T-helper 9 cell (primary cell): ENCODE measurements at places on chromosomes 5 and 9.

DNA sequence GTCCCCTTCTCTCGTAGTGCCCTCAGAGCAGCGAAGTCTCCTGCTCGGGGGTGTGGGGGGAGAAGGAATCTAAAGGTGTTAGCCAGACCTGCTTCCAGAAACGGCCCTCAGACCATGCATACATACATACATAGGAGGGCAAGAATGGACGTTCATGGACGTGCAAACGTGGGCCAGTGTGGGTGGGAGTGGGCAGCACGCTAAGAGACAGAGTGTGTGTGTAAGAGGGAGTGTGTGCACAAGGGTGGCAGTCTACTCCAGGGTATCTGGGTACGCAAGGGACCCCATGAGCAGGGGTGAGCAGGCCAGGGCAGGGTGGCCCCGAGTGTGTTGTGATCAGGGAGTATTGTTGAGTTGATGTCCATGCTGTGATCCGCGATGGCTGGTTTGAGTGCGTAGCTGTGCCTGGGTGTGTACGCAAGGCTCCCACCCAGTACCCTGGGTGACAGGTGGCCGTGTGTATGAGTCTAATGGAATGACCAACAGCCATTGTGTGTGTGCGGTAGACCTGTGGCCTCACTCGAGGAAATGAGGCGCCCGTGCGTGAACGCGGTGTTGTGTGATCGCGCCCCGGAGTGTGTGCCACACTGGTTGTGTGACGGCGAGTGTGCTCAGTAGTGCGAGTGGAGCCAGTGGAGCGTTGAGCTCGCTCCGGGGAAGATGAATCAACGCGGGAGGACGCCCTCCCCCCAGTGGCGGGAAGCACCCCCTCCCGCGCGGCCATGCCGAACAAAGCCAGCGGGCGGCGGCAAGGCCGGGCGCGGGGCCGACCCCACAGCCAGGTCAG lies 826 bp downstream of the GPRIN1 start:
- no peak for DNase-seq

GRCh38 chr5:84113246-84114105 lies 271.2 kb downstream of the EDIL3 start:
- no peak for DNase-seq

- DNase-seq = no peak
These were observed 5.9 kb downstream of the GDNF start for GRCh38 chr5:37833990-37834389.

DNA sequence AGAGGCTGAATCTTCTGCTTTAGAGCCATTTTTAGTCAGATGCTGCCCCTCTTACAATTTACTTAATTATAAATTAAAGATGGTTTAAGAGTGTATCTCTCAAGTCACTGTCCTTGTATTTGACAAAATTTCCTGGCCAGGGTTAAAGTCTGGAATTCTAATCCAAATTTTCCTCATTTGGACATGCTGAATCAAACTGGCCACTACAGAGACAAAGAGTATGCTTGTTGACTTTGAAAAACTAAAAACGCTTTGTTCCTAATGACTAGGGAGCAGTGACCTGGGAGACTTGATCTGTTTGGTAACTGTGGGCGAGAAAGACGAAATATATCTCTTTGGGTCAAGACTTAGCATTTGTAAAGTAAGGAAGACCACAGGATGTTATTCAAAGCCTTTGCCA lies 303.2 kb downstream of the ZSWIM6 start:
- DNase-seq = no peak

DNA sequence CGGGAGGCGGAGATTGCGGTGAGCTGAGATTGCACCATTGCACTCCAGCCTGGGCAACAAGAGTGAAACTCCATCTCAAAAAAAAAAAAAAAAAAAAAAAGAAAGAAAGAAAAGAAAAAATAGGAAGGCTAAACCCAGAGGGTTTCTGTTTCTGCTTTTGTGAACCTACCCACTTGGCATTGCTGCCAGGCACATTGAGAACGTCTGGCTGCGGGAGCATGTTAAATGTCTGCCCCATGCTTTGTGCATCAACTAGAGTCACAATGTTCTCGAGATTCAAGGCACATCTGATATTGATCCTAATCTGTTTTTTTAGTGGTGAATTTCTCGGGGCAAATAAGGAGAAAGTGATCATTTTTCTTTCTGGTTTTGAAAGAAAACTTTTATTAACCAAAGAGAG lies 2.8 kb downstream of the SLC25A25 start:
- DNase-seq = no peak

DNA sequence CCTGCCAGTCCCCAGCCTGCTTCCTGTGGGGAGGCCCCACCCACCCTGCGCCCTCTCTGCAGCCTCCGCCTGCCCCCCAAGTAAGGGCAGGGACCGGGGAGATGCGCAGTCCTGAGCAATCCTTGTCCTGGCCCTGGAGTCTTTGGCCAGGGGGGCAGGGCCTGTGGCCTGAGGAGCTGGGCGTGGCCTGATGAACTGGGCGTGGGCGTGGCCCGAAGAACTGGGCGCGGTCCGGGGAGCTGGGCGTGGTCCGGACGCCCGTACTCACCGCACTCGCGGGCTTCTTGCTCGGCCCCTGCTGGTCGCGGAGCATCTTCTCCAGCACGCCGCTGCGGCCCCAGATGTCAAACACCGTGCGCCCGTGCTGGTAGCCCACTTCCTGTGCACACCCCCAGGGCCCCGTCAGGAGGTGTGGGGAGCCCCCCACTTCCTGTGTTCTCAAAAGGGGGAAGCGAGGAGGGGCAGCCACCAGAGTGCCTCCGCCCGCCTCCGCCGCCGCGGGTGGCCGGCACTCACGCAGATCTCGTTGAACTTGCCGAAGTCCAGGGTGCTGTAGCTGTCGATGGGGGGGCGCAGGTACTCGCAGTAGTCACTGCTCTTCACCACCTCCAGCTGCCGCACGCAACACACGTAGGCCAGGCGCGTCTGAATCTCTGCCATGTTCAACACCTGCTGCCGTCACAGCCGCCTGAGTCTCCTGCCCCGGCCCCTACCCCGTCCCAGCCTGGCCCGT lies 2.7 kb upstream of the NSMF start:
- peak; percentile 57 for DNase-seq

DNA sequence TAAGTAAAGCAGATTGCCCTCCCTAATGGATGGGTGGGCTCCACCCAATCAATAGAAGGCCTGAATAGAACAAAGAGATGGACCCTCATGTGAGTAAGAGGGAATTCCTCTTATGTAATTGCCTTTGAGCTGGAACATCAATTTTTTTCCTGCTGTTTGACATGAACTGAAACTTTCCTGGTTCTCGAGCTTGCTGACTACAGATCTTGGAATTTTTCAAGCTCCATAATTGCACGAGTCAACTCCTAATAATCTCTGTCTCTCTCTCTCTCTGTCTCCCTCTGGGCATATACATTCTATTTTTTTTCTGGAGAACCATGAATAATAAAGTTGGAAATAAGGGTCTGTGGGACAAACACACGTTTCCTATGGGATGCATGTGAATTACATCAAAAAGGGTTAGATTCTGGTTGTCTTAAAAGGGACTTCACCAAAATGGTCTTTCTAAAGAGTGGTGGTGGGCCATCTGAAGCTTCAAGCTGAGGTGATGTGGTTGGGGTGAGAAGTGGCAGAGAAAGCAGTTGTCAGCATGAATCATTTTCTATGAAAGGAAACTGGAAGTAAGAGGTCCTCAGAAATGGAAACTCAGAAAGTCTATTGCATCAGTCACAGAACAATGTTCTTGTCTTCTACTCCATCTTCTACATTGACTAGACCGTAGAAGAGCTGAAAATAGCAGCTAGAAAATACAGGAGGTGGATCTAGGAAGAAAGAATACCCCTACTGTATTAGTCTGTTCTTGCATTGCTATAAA lies 47.0 kb upstream of the HOMER1 start:
- no peak for DNase-seq

DNA sequence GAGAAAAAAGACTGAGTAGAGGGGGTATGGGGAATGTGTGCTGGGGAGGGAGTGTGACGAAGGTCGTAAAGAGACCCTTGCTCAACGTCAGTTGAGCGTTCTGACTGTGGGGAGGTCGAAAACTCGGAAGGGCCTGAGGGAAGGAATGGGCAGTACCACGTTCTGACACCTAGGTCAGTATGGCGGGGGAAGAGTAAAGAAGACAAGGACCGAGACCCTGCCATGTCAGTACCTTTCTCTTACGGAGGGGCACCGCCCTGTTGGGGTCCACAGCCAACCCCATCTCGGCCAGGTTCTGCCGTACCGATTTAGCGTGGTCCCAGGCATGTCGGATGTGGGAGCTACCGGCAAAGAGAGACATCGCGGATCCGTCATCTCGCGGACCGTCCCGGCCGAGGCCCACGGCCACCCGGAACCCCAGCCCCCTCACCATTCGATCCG lies 375 bp downstream of the NOP16 start:
- no peak for DNase-seq
